ENCODE measurements at places on chromosomes 13 and 19. TPM values are rescaled to one million over a fixed set of nuclear protein-coding genes. Genes with fewer than 3 reads are reported as not detected.

DNA sequence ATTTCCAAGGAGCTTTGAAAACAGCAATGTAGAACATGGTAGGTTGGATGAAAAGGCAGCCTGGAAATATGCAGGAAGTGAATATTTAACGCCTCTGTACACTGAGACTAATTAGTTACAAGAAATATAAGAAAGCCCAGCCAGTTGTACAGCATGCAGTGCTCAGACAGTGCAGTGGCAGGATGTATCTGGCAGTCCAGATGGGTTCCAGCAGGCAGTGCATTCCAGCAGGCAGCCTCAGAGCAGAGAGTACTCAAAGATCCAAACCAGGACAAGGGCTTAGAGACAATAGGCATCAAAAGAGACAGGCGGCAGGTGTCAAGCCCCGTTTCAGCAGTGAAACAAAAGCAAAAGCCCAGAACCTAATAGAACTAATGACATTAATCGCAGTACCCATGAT, 2776.3 kb downstream of the PCDH9 start:
- H3K4me1 ChIP-seq: no peaks in the 10 kb centered on the region
- no peaks in the 10 kb centered on the region for H3K36me3 ChIP-seq
- H3K4me3 ChIP-seq: no peak overlapping the region
- no peaks in the 10 kb centered on the region for H3K27me3 ChIP-seq
- H3K27ac ChIP-seq: no peak overlapping the region

GRCh38 chr19:16654140-16654539, 5.8 kb downstream of the SMIM7 start:
- no peak overlapping the region for H3K4me3 ChIP-seq
- H3K36me3 ChIP-seq: peaks cover 69% of the 10 kb centered on the region
- no peaks in the 10 kb centered on the region for H3K27me3 ChIP-seq
- no peak for DNase-seq

DNA sequence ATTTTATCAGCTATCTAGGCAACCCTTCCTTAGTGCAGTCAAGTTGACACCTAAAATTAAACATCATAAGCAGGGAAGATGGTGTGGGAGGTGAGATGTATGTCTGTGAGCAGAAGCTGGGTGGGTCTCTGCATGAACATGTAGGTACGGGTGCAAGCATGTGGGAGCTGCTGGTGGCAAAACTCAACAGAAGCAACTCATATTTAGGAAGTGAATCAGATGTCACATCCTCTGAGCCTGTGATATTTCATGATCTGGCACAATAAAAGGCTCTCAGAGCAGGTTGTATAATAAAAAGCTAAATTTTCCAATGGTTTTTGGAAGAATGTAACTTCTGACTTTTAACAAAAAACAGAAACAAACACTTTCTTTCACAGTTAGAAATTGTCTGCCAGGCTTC, 44.4 kb downstream of the C1QTNF9 start:
- no peaks in the 10 kb centered on the region for H3K4me1 ChIP-seq
- H3K4me3 ChIP-seq: no peak overlapping the region
- H3K36me3 ChIP-seq: no peaks in the 10 kb centered on the region
- DNase-seq: no peak

ZNF418 gene
- total RNA-seq: 5.2 TPM
